ENCODE measurements at places on chromosomes 1 and 21.

DNA sequence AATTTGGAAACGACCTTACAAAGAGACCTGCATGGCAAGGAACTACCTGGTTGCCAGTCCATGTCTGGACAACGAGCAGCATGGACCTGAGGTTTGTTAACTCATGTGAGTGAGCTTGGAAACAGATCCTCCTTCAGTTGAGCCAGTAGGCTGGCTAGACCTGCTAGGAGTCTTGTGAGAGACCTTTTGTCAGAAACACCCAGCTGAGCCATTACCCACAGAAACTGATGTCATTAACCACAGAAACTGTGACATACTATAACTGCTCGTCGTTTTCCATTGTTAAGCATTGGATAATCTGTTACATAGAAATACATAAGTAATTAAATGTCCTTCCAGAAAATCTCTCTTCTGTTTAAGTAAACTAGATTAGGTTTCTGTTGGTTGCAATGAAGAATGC, 211.1 kb upstream of the C21orf91 start:
- no peak for DNase-seq

DNA sequence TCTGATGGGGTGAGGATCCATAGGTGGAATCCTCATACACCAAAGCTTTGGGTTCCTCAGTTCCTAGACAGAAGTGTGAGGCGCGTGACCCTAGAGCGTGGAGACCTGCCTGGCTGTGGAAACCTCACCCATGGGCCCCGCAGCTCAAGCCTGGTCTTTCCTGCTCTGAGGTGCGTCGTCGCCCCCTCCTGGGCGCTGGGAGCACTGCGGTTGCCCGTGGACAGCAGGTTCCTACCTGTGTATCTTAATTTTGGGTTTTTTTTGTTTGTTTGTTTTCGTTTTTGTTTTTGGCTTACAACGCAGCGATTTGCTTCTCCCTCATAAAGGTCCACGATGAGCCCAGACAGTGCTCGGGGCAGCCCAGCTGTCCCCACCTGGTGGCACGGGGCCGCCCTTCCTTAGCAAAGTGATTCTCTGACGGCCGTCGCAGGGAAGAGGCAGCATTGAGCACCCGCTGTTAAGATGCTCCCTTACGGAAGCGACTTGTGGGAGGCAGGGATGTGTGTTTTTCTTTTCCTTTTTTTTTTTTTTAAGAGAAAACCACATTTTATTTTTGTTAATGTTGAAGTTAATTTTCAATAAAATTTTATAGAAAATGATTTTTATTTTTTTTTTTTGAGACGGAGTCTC, 36.5 kb upstream of the TRAPPC10 start:
- DNase-seq = peak; percentile 71

DNA sequence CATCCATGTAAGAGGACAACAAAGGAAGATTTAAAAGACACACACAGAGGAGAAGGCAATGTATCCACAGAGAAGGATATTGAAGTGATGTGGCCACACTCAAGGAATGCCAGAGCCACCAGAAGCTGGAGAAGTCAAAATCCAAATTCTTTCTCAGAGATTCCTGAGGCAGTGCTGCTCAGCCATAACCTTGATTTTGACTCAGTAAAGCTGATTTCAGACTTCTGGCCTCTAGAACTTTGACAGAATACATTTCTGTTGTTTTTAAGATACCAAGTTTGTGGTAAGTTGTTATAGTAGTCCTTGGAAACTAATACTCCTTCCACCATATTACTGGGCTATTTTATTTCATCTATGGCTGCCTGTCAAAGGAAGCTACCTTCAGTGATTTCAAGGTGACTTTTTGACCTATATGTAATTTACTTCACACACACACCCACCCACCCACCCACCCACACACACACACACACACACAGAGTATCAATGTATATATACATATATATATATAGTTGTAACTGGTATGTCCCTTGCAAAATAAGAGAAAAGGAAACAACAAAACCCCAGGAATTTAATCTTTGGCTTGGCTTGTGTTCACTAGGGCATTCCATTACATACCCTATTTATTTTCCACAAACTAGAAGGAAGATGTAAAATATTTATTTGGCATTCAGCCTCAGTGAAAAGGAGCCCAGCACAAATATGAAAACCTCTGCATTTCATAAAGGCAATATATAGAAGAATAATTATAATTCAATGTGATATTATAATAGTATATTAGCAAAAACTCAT, 142.1 kb upstream of the PTGFR start:
- no peak for DNase-seq

DNA sequence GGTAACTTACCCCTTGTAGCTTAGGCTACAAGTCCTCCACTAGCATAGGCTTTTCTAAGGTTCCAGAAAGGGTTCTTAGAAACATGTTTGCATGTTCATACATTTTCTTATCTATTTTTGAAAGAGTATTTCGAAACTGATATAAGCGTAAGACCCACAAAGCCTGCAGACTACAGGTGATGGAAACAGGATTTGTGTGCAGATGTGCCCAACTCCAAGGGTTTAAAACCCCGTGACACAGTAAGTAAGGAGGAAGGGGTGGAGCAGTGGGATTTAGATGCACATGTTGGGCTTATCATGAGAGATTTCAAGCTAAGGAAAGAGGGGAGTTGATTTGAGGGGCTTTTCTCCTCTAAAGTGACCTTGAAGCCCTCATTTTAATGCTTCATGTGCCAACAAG, 164.7 kb downstream of the LTN1 start:
- no peak for DNase-seq

GRCh38 chr1:165138960-165139359, 217.6 kb downstream of the LMX1A start:
- no peak for DNase-seq

- DNase-seq = no peak
Measured at GRCh38 chr1:15110867-15111230, 42.7 kb upstream of the TMEM51 start.

GRCh38 chr1:154384650-154385489, 20.3 kb upstream of the IL6R start:
- DNase-seq = no peak

All from activated T-helper 9 cell treated with anti-CD3 and anti-CD28 coated beads, Interleukin-2, amount 50 U/mL, for 16 hours (primary cell).